Stimulated activated CD4-positive, alpha-beta T cell treated with anti-CD3 and anti-CD28 coated beads, Interleukin-2, amount 100 ng/mL, for 24 hours (primary cell): ENCODE measurements at places on chromosomes 4 and X.

GRCh38 chrX:102883491-102883890, 53.6 kb upstream of the RAB40AL start:
- DNase-seq = no peak

- no peak for DNase-seq
These were observed 501.0 kb downstream of the PPARGC1A start for GRCh38 chr4:23388699-23389395.

GRCh38 chrX:71525316-71525715, 7.6 kb upstream of the OGT start:
- no peak for DNase-seq

GRCh38 chrX:56248492-56248891, 16.3 kb downstream of the KLF8 start:
- DNase-seq = peak; percentile 59

DNA sequence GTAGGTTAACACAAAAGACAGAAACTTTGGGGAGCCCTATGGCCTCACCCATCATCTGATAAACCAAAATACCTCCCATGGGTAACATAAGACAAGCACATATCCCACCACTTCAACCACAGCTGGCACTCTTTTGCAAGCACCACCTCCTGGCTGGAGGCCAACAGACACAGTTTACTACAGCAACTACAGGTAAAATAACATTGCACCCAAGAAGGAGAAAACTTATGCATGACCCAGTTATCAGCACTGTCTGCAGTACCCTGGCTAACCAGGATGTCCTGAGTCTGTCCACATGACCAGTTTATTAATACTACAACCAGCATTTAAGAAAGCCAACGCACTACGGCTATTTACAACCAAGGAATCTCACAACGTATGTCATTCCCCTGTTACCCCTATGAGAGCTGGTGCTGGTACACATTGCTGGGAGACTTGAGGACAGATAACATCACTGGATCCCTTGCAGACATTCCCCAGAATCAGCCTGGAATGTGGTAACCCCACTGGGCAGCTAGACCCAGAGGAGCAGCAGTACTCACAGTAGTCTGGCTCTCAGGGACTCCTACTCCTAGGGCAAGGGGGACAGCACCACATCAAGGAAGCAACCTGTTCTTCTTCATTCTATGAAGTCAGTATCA, 32.0 kb downstream of the ELF2 start:
- DNase-seq = no peak

DNA sequence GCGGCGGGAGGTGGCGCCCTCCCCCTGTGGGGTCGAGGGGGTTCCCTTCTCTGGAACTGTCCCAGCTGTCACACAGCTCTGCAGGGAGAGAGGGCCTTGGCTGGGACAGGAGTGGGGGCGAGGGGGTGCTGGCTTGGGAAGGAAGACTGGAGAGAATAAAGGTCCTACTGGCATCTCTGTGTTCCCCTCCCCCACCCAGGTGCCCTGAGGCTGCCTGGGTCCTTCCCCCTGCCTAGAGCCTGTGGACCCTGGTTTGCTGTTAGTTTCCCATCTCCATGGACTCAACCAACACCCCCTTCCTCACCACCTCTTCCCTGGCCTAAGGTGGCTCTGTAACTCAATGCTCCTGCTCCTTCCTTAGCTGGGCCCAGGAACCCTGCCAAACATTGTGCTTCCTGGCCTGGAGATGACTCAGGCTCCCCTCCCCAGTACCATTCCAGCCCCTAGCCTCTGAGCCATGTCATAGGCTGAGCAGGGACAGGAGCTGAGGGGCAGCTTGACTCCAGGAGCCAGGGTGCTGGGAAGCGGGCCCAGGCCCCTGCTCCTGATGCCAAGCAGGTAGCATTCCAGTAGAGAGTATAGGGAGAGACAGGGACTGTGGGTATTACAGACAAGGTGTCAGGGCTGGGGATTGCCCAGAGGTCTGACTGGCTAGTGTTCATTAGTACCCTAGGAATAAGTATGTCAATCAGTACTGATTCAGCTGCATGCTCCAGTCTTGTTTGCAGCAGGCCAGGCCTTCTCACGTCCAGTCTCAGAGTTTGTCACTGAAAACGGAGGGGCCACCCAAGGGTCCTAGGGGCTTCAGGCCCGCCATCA, 100.7 kb downstream of the EFNB1 start:
- DNase-seq = no peak

- DNase-seq = no peak
These were observed 1544.1 kb upstream of the ADGRL3 start for GRCh38 chr4:59655996-59656395.

DNA sequence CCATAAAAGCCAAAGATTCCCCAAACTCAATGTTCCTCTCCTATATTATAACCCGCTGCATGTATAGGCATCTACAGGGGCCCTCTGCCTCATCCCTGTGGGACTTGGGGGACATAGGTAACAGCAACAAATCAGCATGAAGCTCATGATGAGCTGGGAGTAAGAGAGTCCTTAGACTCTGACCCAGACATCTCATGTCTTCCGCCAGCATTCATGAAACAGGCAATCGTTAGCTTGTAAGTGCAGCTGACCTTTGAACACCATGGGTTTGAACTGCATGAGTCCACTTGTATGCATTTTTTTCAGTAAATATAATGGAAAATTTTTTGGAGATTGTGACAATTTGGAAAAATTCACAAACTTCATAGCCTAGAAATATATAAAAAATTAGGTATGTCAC, 10.4 kb upstream of the SCOC start:
- no peak for DNase-seq

DNA sequence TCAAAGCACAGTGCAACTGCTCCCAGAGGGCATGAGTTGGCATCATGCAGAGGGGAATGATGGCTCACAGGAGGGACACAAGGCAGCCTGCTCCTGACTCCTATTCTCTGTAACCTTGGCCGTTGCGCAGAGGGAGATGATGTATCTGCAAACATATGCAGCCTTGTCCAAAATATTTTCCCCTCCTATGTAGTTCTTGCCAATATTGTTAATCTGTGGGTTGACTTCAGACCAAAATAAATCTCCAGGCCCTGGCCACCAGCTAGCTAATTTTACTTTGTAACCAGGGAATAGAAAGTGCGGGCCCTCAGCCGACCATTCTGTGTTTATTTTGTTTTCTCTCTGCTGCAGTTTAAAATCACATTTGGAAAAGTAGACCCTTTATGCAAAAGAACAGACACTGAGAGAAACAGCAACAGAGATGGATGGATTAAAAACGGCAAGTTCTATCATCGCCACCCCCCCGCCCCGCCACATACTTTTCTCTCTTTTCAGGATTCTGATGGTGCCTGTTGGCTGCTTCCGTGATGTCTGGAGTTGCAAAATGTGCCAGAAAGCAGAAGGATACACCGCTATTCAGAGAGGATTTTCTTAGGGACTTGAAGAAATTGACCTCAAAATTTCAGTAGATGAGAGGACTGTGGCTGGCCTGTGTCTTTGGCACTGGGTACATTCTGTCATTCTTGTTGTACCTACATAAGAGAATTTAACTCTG, 185.3 kb upstream of the BCOR start:
- no peak for DNase-seq

GRCh38 chr4:127995776-127996175, 30.6 kb downstream of the ABHD18 start:
- no peak for DNase-seq

GRCh38 chr4:109562457-109563239, 2.6 kb downstream of the MCUB start:
- peak; percentile 19 for DNase-seq

DNA sequence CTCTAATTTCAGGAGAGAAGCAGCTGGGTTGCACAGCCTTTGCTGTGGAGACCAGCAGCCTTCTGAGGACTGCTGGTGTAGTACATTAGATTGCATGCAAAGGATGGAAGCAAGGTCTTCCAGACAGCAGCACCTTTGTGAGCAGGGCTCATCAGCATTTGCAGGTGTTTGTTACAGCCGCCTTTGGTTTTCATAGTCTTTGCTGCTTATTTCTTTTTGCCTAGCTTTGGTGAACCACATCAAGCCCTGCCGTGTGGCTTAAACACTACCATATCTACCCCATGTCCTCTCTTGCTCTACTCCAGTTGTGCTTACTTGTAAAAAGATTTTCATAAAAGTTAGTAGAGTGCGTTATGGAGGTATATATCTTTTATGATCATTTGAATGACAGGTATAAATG, 57.5 kb downstream of the MTM1 start:
- no peak for DNase-seq

- no peak for DNase-seq
These were observed 116.2 kb downstream of the PDE5A start for GRCh38 chr4:119512398-119512797.

DNA sequence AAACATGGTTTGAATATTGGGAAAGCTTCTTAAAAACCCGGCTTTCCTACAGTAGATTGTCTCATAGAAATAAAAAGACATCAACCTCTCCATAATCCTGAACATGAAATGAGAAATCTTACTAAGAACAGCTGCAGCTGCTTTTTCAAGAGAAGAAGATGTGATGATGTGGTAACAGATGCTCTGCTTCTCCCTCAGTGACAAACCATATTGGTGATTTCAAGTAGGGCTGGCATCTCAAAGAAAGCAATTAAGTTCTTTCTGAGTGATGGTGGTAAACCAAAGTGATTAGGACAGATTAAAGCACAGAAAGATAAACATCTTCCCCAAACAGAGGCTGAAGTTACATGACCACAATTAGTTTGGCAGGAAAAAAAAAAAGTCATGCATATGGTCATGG, 1477.7 kb downstream of the RAPGEF2 start:
- DNase-seq = no peak

GRCh38 chr4:20254511-20255250, 3.0 kb downstream of the SLIT2 start:
- DNase-seq = no peak

DNA sequence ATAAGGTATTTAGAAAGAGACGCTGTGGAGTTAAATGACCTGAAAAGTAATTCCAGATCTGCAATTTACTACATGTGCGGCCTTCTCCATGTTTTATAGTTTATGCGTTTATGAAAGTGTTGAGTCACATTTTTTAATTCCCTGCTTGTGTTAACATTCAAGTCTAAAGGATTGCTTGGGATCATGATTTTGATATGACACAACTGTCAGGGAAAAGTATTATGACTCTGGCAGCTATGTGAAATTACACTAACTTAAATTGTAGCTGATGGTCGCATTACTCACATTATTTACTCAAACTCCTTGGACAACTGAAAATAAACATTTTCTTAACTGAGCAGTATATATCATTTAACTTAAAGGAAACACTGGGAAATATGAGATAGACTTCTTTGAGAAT, 14.3 kb upstream of the GABRB1 start:
- DNase-seq = no peak

DNA sequence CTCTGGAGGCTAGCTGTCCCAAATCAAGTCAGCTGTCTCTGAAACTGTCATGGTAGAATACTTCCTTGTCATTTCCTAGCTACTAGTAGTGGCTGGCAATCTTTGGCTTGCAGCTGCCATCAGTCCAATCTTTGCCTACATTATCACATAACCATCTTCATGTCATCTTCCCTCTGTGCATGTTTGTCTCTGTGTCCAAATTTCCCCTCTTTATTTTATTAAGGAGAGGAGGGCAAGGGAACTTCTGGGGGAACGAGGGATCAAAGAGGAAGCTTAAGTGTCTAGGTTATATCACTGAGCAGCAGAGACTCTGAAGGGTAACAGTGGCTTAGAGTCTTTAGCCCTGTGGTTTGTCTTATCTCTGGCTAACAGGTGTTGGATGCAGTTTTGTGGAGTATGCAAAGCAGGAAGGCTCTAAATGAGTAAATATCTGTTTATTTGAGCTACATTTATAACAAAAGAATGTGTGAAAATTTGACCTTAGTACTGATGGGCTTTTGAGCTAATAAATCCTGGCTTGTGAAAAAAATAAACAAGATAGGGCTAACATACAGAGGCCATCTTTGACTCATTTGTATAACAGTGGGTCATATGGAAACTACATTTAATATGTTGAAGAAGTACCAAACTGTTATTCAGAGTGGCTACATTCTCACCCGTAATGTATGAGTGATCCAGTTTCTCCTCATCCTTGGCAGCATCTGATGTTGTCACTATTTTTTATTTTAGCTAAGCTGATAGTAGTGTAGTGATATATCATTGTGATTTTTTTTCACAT, 49.4 kb upstream of the ENOX2 start:
- no peak for DNase-seq

DNA sequence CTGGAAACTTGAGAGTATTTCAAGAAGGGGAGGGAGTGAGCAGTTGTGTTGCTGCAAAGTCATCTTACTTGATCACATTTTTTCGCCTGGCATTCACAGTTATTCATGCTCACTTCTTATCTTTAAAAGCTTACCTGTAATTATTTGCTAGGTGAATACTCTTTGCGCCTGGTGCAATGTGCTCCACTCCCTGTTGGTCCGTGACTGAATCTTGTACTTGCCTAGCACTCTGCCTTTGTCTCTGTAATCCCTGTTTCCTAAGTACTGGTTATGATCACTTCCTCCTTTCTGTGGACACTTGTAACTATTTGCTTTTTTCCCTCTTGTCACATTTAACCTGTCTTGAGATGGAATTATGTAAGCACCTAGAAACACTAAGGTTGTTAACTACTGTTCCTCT, 5.8 kb downstream of the BMP2K start:
- no peak for DNase-seq

DNA sequence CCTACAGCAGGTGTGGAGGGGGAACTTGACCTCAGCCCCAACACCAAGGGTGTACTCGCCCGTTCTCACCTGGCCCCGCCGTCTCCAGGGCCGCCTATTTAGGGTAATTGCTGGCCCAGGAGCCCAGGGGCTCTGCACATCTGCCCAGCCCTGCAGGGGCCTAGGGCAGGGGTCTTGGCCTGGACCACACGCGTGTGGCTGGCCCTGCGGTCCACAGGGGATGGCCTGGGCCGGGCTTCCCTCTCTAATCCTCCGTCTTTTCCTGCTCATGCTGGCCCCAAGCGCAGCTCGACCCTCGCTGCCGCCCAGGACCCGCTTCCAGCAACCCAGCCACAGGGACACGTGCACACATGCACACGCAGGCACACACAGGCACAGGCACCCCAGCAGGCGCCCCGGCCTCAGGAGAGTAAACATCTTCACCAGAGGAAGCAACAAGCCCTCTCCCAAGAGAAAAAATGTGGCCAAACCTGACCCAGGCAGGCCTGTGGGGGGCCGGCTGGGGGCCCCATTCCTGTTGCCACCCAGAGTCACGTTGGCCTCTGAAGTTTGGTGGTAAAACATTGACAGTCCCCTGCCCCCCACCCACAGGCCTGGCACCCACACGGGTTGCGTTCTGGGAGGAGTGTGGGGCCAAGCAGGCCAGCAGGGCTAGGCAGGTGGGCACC, 24.6 kb upstream of the FGFR3 start:
- DNase-seq = no peak

DNA sequence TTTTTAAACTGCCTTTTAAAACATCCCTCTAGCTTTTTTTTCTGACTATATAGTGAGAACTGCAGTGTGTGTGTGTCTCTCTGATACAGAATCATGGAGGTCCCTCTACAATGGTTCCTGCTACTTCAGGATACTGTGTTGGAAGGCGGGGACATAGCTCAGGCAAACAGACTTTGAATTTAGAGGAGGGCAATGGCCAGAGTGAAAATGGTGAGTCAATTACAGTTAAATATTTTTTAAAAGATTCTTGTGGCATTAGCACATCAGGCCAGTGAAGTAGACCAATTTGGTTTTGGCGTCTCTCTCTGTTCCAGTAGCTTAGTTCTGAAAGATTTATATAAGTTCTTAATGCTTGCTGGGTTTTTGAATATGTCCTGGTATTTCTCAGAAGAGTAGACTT, 47.1 kb downstream of the ALG13 start:
- no peak for DNase-seq

GRCh38 chr4:91064157-91064853, 937.1 kb downstream of the CCSER1 start:
- no peak for DNase-seq

- no peak for DNase-seq
These were observed 46.9 kb downstream of the ACOX3 start for GRCh38 chr4:8393593-8394038.
